ENCODE measurements at places on chromosomes 7 and 10.

DNA sequence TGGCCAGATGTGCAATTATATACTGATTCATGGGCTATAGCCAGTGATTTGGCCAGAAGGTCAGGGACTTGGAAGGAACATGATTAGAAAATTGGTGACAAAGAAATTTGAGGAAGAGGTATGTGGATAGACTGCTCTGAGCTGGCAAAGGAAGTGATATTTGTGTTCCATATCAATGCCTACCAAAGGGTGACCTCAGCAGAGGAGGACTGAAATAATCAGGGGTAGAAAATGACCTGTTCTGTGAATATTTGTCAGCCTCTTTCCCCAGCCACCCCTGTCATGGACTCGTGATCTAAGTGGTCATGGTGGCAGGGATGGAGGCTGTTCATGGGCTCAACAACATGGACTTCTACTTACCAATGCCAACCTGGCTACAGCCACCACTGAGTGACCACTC is 47.0 kb downstream of the PTPRE start:
- peak; percentile 45 for DNase-seq

DNA sequence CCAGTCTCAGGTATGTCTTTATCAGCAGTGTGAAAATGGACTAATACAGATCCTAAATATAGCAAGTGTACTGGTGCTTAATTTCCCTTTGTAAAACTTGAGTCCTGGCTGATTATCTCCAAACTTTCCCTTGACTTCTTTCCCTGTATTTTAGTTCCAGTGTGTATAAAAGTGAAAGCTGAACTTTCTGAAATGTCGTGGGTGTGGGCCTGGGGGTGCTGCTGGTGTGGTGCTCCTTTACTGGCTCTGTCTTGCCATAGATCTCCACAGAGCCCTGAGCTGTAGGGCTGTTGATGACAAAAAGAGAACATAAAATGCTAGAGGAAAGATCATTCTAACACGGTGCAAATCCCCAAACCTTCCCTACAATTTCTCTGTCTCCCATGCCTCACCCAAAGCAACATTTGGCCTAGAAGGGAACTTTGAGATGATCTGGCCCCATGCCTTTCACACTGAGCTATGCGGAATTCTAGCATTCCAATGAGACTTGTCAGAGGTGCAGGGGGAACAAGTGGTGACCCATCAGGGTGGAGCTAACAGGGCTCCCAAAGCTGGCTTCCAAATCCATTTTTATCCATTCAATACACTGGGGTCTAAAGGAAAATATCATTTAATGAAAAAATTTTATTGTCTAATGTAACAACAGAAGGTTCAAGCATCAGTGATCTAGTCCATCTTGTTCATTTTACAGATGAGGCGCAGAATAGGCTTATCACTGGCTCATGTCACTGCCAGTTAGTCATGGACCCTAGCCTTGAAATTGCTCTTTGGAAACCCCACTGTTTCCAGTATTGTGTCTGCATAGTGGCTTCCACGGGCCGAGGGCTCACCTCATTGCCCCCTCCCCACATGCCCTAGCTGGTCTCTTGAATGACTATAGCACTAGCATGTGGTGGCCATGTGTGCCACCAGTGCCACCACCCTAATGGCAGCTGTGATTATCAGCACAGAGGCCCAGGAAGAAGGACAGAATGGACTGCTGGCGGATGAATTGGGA is 1000.9 kb downstream of the LRMDA start:
- peak; percentile 82 for DNase-seq

- DNase-seq, result no peak
These were observed 150.2 kb downstream of the RAB11FIP2 start for GRCh38 chr10:117896517-117896916.

DNA sequence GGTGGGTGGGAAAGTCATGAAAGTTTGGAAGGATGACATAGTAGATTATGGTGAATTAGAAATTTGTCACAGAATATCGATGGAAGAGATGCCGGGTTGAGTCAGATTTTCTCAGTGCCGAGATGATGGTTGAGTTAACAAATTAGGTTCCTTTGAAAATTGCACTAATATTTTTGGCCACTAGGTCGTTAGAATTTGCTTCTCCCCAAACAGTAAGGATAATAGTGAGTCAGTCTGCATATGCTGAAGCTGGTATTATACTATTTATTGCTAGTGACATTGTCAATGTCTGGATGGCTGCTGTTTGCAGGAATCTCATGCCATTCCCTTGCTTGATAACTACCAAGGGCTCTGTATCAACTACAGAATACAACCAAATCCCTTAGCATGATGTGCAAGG is 37.7 kb upstream of the MINDY3 start:
- DNase-seq, result no peak

DNA sequence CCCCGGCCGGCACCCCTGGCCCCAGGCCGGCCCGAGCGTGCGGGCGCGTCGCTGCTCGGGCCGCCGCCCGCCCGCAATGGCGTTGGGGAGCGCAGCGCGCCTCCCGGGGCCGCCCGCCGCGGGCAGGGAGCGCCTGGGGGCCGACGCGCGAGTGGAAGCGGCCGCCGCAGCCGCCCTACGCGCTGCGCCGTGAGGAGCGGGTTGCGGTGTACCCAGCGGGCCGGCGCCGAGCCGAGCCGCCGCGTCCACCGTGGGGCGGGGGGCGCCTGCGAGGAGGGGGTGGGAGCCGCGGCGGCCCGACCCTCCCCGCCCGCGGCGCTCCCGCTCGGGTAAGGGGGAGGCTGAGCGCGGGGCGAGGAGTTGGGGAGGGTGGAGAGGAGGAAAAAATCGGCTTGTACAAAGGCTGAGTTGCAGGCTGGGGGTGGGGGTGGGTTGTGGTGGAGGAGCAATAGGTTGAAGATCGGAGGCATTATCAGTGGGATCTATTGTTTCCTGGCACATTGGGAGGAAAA is 473 bp downstream of the PPP1R9A start:
- no peak for DNase-seq

GRCh38 chr10:69232252-69232651 is 12.1 kb downstream of the HKDC1 start:
- DNase-seq, result no peak

DNA sequence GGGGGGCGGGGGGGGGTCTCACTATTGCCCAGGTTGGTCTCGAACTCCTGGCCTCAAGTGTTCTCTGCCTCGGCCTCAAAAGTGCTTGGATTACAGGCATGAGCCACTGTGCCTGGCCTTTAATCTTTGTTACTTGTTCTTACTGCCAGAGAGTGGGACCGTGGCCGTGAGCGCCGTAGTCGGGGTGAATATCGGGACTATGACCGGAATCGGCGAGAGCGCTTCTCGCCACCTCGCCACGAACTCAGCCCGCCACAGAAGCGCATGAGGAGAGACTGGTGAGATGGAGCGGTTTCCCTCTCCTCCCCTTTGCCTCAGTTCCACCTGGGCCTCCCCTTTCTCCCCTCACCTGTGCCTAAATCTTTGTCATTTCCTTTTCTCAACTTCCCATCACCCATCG is 6.2 kb downstream of the SRRT start:
- no peak for DNase-seq

DNA sequence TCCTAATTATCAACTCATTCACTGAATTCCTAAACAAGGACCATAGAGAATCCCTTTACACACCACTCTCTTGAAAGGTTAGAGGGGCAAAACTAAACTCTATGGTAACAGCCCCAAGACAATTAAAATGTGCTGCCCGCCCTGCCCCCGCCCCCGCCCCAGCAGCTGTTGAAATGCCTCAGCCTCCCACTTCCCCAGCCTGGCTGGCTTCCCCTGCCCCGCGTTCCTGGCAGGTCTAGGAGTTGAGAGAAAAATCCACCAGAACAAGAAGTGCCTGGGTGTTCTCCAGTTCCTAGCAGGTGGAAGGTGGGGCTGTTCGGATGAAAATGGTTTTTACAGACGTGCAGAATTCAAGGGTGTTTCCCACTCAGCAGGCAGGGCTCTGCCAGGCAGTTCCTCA is 109.5 kb upstream of the ZEB1 start:
- DNase-seq, result no peak

DNA sequence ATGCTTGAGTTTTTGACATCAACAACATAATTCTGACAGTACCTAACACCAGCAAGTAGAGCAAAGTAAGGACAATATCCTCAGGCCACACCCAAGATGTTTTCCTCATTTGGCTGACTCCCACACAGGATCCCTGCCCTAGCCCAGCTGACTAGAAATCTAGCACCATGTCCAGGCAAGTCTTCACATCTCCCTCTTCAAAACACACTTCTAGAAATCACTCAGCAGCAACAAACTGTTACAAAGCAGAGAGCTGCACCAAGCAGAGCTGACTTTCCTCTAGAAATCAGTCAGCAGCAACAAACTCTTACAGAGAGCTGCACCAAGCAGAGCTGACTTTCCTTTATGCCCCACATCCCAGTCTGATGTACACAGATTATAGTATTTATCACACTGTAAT is 7.7 kb downstream of the TMEM168 start:
- no peak for DNase-seq

DNA sequence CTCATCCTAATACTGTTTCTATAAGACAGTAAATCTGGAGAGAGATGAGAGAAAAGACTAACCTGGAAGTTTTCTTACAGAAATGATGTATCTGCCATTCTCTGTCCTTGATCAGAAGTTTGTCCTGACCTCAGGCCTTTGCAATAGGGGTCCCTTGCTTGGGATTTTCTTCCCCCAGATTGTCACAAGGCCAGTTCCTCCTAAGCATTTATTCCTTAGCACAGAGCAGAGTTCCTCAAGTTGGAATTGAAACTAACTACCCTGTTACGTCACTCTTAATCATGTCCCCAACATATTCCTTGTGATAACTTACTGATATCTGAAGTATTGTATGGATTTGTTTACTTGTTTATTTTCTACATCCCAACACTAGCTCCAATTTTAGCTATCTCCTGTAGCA is 202.1 kb downstream of the COBL start:
- no peak for DNase-seq

GRCh38 chr7:2758673-2759616 is 70.9 kb downstream of the AMZ1 start:
- no peak for DNase-seq

- DNase-seq, result no peak
These were observed 55.8 kb upstream of the DYNC1I1 start for GRCh38 chr7:95716357-95717122.

GRCh38 chr7:23693224-23693623 is 13.2 kb downstream of the FAM221A start:
- DNase-seq, result no peak

- DNase-seq, result peak; percentile 65
These were observed 8.8 kb upstream of the ZMIZ1 start for GRCh38 chr10:79059859-79060379.

GRCh38 chr7:133139350-133139749 is 57.5 kb upstream of the CHCHD3 start:
- no peak for DNase-seq

DNA sequence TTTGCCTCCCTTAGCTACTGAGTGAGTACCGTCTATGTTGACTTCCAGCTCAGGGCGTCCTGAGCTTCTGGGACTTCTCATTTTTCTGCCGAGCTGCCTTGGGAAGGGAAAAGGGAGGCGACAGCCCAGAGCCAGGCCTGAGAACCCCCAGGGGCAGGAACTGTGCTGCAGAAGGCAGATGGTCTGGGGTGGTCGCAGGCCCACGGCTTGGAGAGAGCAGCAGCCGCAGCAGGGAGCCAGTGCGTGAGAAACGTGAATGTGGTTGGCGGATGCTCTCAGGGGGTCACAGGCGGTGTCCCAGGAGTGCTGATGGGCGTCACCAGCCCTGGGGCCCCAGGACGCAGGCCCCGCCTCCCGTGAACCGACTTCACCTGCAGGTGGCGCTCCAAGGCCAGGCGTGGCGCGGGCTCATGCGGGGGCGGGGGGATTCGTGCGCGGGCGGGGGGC is 9.2 kb upstream of the PWWP2B start:
- DNase-seq, result no peak

DNA sequence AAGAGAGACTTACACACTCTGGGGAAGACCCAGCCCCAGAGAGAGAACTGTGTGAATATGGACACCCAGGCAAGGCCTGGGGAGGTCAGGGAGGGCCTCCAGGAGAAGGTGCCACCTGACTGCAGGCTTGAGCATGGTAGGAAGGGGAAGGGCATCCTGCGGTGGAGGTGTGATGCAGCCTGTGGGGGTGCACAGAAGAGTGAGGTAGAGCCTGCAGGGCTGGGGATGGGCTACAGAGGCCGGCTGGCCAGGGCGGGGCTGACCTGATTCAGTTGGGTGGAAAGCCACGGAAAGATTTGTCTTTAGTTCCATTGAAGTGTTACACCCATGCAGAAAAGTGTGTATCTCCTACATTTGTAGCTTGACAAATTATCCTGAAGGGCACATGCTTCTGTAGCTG is 47.6 kb downstream of the ZMIZ1 start:
- DNase-seq, result no peak

DNA sequence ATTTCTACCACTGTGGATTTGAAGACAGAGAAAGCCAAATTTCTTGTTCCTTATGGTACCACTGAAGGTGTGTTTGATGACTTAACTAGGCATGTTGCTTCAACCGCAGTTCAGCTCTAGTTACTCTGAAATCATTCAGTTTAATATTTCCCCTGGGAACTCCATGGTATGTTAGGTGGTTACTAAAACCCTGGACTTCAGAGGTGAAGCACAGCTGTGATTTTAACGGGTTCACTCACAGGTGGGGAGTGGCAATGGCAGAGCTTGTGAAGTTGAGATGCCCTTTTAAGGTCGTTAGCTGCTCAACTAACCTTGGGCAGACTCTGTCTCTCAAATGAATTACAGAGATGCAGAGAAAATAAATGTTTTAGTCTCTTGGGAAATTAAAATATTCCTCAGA is 163.6 kb upstream of the PHYHIPL start:
- no peak for DNase-seq

DNA sequence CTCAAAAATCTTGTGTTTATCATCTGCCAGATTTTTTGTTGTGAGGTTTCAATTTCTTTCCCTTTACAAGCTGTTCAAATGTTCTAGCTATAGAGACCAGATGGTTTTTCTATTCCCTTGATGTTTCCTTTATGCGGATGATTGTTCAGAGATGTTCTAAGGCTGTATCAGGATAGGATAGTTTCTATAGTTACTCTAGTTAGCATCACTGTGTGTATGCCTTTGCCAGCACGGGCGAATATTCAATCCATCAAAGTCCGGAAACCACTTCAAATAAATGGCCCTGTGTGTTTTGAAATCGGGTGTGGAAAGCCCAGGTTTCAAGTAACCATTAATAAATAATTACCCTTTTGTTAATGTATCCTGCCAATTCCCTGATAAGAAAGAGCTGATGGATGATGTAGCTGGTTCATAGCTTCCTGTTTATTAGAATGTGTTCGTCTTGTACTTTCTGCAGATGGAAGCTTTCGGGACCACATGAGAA is 149.8 kb upstream of the PRKCQ start:
- DNase-seq, result no peak
